ENCODE measurements at places on chromosomes 4 and X. TPM values are rescaled to one million over a fixed set of nuclear protein-coding genes. Genes with fewer than 3 reads are reported as not detected.

GAB3 gene
- 2.5 TPM for total RNA-seq

WAS gene
- 4.4 TPM for total RNA-seq

- DNase-seq, result no peak
These were observed 1121.5 kb upstream of the TENM3 start for GRCh38 chr4:181121733-181122132.

DNA sequence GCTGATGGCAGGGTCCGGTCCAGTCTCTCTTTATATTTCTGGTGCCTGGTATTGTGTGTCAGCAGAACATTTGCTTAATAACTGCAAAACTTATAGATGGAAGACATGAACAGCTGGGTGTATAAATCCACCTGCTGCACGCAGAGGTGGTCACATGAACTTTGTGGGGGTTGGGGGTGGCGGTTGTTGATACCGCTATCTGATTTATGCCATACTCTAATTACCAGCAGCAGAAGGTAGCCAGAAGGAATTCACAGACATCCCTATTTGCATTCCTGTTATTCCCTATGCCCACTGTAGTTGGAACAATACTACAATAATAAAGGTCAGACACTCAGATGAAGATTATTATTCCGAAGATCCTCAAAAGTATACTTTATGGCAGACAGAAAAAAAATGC lies 121.6 kb upstream of the PUDP start:
- no peak for DNase-seq

LRAT gene
- 3.2 TPM for total RNA-seq

GRCh38 chr4:182533964-182534363 lies 290.8 kb downstream of the TENM3 start:
- DNase-seq, result no peak

All from mucosa of descending colon (tissue), 3 donors.